Endothelial cell of coronary artery (primary cell): ENCODE measurements at places on chromosomes 11 and 22. TPM values are rescaled to one million over a fixed set of nuclear protein-coding genes. Genes with fewer than 3 reads are reported as not detected.

KRTAP5-7 gene
- total RNA-seq, result not detected in 2 replicates

TEX12 gene
- total RNA-seq, result 0.09 TPM in 1 of 2 replicates, not detected in the other

MYEOV gene
- 0.66 and 1.5 TPM in 2 replicates for total RNA-seq

GAS2 gene
- total RNA-seq, result 1.2 and 1.5 TPM in 2 replicates

EMSY gene
- 9.0 and 12.0 TPM in 2 replicates for total RNA-seq

BRSK2 gene
- 0.18 and 0.56 TPM in 2 replicates for total RNA-seq

THAP7 gene
- 14.3 and 15.6 TPM in 2 replicates for total RNA-seq

PCNX3 gene
- 12.2 and 17.9 TPM in 2 replicates for total RNA-seq

C1QTNF4 gene
- 0.18 and 0.28 TPM in 2 replicates for total RNA-seq

ZDHHC13 gene
- total RNA-seq, result 42.7 and 55.0 TPM in 2 replicates

RIMBP3C gene
- under 0.01 and 0.09 TPM in 2 replicates for total RNA-seq

MUC15 gene
- total RNA-seq, result not detected in 2 replicates

MGAT3 gene
- total RNA-seq, result 0.47 TPM in 1 of 2 replicates, not detected in the other

TRIM49 gene
- not detected in 2 replicates for total RNA-seq

HTR3B gene
- not detected in 2 replicates for total RNA-seq

SLC17A6 gene
- total RNA-seq, result not detected in 2 replicates

GPHA2 gene
- total RNA-seq, result not detected in 2 replicates

UPK3A gene
- total RNA-seq, result not detected in 2 replicates

OR4C12 gene
- total RNA-seq, result not detected in 2 replicates

TMPRSS13 gene
- total RNA-seq, result not detected in 2 replicates

NAV2 gene
- total RNA-seq, result 7.8 and 13.8 TPM in 2 replicates

OR51B4 gene
- not detected in 2 replicates for total RNA-seq

ISX gene
- not detected in 2 replicates for total RNA-seq

MOV10L1 gene
- total RNA-seq, result 17.9 and 20.4 TPM in 2 replicates

DCDC1 gene
- under 0.01 and 0.27 TPM in 2 replicates for total RNA-seq
